ENCODE measurements at places on chromosomes 5 and 9.

GRCh38 chr9:130117816-130118632 is 54.2 kb upstream of the NCS1 start:
- no peak for DNase-seq

- no peak for DNase-seq
Observed at GRCh38 chr5:72633649-72634048, 126.4 kb upstream of the ZNF366 start.

GRCh38 chr5:172110921-172111851 is 76.8 kb downstream of the STK10 start:
- DNase-seq: peak; percentile 87

GRCh38 chr5:65961633-65962032 is 35.3 kb downstream of the ERBIN start:
- DNase-seq: no peak

GRCh38 chr9:114908805-114909448 is 21.5 kb downstream of the TNFSF8 start:
- DNase-seq: peak; percentile 44

DNA sequence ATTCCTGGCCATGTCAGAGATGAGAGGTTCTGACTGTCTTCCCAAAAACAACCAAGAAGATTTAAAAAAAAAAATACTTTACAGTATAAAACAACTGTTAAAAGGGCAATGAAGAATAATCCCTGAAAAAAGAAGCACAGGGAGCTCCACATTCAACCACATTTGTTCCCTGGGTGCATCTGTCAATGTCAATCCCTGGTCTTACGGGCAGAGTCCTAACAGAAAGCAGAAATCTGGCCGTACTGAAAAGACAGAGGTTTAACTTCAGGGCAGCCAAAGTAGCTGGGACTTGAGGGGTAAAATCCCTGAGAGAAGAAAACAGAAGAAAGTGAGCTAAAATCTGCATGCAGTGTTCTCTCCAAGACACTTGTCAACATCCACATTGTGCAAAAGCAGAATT is 76.6 kb downstream of the RICTOR start:
- no peak for DNase-seq

DNA sequence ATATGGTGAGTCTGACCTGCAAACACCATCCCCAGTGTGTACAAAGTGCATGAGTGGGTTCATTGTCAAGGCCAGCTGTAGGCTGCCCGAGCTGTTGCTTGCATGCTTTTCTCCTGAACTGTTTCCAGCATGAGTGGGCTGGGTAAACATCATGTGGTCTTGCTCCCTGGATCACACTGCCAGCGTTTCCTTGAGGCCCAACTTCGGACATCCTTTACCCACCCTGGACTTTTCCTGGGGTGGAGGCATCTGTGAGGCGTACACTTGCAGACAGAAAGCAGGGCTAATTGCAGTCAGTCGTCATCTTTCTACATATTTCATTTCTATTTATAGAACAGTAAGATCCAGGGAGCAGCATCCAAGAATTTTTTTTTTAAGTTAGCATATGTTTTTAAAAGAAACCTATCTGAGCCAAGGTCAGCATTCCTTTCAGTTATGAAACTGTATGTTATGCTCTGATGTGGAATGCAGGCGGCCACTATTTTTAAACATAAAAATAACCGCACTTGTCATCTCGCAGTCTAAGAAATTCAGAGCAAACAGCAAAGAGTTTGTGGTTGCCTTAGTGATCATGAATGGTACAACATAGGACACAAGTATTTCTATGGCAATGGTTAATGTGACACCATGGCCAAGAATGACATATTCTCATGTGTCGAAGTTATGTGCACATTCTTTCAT is 106.5 kb upstream of the DMRT1 start:
- DNase-seq: no peak

- DNase-seq: no peak
Observed at GRCh38 chr9:18463991-18464390, 10.0 kb upstream of the ADAMTSL1 start.

DNA sequence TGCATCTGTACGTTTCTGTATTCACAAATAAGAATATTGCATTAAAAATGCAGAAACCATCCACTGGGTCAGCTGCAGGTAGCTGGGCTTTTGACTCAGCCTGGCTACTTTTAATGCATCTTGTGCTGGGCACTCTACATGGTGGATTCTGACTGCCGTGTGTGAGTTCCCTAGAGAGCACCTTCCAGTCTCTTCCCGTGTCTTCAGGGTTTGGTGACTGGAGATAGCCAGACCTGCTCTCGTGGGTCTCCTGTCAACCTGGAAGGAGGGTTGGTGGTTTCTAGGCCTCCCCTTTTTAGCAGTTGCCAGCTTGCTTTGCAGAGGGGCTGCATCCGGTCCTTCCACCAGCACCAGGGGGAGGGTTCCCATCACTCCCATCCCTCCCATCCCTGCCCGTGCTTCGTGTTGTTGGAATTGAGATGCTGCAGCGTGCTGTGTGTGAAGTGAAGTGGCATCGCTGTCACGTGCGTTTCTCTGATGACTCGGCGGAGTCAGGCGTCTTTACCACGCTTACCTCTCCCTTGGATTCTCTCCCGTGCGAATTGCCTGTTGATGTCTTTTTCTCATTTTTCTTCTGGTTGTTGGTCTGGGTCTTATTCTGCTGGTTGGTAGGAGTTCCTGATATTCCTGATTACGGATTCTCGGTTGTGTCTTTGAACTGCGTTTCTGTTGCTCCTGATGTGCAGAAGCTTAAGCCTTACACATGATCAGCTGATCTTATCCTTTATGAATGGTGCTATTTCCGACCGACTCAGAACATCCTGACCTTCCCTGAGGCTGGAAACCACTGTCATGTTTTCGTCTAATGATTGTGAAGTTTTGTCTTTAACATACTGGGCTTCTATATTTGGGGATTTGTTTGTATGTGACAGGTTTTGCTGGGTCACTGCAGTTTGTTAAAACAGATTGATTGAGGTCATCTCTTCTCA is 16.9 kb downstream of the FBXW5 start:
- no peak for DNase-seq
